ENCODE measurements at places on chromosomes 2 and 18. TPM values are rescaled to one million over a fixed set of nuclear protein-coding genes. Genes with fewer than 3 reads are reported as not detected.

The ORC2 gene
- 26.2 TPM for total RNA-seq

GRCh38 chr2:232484628-232485347 is 2.8 kb downstream of the ECEL1 start:
- no peak for DNase-seq

- no peak for DNase-seq
Measured at GRCh38 chr2:80300954-80301353, 3.6 kb downstream of the LRRTM1 start.

DNA sequence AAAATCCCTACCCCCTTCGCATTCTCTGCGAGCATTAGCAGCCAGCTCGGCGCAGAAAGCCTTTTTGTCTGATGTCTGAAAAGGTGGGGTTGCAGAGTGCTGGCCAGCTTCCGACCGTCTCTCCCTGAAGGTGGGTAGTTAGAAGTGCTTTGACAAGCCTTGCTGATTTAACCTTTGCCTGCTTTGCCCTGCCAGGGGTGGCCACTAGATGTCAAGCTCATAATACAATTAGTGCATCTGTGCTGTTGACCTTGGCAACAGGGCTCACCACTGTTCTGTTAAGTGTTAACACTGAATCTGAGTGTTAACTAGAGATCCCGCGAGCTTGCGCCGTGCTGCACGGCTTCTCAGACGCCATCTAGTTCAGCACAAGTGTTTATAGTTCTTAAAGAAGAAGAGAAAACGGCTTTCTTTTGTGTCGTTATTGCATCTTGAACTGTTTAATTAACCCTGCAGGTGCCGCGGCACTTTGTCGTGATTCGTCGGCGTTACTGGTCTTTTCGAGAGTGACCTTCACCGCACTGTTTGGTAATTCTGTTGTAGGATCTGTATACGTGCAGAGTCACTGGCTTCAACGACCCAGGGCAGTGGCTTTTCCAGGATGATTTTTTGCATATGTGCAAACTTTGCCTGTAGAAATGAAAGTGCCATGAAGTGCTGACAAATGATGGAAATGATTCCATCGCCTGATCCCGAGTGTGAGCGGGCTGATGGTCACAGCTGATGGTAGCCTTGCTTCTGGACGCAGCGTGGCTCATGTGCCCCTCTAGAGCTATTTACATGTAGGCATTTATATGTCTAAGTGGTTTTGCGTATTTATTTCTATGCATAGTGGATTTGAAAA is 5.5 kb downstream of the SALL3 start:
- no peak for DNase-seq

DNA sequence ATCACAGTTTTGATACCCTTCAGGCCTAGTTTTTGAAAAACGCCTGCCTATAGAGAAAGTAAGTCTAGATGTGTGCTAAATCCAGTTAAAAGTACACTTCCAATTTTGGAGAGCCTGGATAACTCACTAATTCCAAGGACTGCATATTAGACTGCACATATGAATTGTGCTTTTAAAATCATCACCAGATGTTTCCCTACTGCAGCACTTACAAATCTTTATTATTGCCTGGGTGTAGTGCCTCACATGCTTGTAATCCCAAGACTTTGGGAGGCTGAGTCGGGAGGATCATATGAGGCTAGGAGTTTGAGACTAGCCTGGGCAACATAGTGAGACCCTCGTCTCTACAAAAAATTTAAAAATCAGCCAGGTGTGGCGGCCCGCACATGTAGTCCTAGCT is 35.9 kb upstream of the HTR2B start:
- no peak for DNase-seq

Measured in HFFc6 (cell line).